NCI-H1105 (cell line): ENCODE measurements at places on chromosomes 6 and 20.

DNA sequence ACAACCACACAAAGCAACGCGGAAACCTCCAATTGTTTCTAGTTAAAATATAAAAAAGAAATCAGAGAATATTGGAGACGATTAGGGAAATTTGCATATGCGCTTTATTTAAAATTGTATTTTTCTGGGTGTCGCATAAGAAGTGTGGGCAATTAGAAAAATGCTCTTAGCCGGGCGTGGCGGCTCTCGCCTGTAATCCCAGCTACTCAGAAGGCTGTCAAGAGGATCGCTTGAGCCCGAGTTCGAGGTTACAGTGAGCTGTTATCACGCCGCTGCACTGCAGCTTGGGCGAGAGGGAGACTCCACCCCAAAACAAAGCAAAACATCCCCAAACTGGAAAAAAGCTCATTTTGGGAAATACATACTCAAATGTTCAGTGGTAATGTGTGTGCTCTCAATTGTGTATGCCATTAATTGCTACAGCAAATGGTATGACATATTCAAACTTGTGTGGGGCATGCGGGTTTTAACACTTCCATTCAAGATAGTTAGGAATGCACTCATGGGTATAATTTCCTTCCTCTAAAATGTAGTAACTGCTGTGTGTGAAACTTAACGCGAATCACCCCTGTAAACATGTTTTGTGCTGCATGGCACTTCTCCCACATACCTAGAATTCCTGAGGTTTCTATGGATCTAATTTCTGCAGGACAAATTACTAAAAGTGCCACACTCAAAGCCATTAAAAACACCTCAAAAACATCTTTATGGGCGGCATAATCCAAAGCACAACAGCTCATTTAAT, 54.7 kb upstream of the HFE start:
- no peak for DNase-seq

DNA sequence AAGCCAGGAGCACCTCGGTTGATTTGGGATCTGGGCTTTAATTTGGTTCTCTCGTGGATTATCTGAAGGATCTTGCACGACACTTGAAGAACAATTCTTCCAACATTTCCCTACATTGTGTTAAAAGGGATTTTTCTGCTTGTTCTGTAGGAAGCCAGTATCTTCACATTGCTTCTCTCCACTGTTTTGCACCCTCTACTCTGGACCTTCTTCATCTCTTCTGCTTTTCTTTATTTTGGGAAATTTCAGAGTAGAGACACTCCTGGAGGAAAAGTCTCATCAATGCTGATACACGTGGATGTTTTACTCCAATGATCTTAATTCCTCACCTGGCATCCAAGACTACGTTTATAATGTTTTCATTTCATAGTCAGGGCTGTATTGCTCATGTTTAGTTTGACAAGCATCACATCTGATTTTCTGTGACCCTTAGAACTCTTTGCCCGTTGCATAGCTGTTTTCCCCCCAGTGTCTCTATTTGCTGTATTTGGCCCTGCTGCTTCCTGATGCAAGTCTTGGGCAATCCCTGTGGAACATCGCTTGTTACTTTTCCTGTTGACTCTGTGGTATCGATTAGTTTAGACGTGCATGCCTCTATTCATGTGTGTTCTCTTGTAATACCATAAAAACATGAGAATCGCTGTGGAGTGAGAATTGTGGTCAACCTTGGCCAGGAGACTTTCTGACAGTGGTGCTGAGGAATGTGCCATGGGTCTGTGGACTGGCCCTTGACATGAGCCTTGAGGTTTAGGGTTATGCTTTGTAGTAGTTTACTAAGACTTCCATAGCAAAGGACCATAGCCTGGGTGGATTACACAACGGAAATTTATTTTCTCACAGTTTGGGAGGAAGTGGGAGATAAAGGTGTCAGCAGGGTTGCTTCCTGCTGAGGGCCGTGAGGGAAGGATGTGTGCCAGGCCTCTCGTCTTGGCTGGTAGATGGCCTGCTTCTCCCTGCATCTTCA, 12.5 kb downstream of the PLCB1 start:
- DNase-seq = no peak

DNA sequence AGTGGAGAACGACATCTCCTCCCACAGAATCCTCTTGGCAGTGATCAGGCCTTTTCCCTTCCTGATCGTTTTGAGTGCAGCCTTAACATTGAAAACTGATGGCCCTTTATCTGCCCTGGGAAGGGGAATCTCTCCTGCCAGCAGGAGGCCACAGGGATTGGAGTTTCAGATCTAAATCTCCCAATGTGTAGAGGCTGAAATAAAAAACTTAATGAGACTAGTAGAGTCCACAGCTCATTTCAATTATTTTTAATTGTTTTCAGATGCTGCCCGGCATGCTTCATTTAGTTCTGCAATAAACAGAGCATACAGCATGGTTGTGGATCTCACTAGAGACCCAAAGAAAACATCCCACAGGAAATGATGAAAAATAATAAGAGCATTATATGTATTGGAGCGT, 662.2 kb upstream of the HS3ST5 start:
- no peak for DNase-seq

DNA sequence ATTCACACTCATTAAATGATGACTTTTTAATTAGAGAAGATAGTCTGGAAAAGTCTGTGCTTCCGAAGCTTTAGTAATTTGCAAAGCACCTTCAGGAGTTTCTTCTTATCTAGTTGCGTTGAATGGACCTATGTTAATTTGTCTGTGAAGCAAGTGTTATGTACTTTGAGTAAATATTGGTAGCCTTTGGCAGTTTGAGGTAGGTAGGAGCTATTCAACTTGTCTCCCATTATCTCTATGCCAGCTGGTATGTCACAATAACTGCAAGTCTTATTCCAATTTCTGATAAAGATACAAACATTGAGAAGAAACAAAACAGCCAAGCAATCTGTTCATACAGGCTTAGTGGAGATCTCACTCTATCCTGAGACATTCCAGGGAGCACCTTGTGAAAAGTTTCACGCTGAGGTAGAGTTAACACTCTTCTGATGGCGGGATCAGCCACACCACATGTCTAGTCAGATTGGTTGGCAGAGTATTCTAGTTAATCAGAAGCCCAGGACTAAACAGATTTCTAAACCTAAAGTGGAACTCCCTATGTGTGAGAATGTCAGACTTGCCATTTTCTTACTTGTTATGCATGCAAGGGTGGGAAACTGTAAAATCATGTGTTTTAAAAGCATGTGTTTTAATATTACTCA, 219.8 kb upstream of the MANEA start:
- no peak for DNase-seq

DNA sequence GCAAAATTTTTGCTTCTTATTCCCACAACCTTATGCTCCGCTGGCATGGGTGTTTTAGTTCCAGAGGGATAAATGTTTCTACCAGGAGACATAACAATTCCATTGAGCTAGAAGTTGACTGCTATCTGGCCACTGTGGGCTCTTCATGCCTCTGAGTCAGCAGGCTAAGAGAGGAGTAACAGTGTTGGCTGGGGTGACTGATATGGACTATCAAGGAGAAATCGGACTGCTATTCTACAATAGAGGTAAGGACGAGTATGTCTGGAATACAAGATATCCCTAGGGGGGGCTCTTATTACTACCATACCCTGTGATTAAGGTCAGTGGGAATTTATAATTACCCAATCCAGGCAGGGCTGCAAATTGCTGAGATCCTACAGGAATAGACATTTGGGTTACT, 26.9 kb downstream of the FBXO30 start:
- no peak for DNase-seq

DNA sequence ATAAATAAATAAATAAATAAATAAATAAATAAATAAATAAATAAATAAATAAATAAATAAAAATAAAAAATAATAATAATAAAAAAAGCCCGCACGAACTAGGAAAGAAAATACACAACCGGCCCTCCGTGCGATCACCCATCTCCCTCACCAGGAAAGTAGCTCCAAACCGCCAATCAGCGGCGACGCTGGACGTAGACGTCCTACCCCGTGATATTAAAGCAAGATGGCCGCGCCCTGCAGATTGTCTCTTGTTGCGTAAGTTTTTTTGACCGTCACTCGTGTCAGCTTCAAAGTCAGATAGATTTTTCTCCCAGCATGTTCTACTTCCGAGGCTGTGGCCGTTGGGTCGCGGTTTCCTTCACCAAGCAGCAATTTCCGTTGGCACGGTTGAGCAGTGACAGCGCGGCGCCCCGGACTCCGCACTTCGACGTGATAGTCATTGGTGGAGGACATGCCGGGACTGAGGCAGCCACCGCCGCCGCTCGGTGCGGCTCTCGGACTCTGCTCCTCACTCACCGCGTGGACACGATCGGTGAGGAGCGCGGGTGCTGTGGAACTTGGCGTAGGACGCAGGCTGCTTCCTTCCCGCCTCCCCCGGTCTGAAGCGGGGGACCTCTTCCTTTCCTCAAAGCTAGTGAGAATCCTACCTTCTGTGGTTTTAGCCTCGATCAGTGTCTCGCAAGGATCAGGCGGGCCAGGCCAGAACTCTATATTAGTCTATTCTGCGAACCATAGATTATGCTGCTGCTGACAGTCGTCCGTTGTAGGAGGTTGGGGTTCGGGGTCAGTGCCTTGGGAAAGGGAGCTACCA, at the start of gene MTO1:
MTO1 (plus strand) TSS at position 201 of the 814 bp plus-strand sequence; CDS start at position 319, 118 bp downstream.
- DNase-seq = peak; percentile 84

- no peak for DNase-seq
Observed at GRCh38 chr6:149903938-149904611, 6.2 kb upstream of the RAET1E start.

GRCh38 chr6:131063028-131063763, at the start of gene EPB41L2:
EPB41L2 (minus strand) TSS chr6:131063245; CDS start chr6:130956485, 106,760 bp downstream.
- peak; percentile 42 for DNase-seq

GRCh38 chr6:155185544-155185943, 78.3 kb upstream of the CLDN20 start:
- DNase-seq = no peak

DNA sequence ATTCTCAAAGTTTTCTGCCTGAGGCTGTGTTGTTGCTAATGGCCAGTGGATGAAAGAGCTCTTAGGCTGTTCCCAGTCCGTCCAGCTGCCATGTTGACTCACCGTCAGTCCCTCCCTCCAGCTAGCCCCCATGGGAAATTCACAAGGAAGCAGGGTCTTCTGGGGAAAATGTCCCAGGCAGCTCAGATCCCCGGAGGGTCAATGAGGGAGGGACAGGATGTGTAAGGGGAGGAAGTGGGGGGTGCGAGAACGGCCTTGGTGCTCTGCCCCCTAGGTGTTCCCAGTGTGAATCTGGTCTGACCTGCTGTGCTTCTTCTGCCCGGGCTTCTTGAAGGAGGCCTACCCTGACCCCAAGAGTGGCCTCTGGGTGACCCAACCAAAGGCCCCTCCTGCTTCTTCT, 65.9 kb downstream of the CEBPB start:
- DNase-seq = no peak

- no peak for DNase-seq
Observed at GRCh38 chr20:13857961-13858360, 73.1 kb downstream of the NDUFAF5 start.

DNA sequence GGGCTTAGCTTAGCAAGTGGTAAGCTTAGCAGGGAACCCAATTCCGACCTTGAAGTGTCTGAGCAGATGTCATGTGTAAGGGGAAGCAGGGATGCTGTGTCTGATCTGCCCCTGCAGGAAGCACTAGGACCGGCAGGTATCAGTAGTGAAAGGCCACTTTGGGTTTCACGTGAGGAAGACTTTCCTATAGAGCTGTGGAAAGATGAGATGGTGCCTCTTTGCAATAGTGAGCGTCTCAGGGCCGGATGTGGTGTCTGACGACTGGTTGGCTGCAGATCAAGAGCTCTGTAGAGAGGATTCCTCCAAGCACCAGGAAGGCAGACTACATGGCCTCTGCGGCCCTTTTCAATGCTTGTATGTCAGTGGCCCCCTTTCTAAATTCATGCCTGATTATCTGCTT, 98.3 kb downstream of the TIAM2 start:
- DNase-seq = no peak

DNA sequence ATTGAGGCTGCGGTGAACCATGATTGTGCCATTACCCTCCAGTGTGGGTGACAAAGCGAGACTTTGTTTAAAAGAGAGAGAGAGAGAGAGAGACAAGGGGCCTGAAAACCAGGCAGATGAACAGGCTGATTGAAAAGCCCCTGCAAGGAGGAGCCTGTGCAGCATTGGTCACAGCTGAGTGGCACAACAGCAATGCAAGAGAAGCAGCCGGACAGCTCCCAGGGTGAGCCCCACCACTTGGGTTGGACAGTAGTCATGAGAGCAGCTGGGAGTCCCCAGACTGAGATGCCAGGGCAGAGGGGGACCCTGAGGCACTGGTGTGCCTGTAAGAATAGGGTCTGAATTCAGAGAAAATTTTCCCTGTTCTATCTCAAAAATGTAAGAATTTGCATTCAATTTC, 10.2 kb downstream of the DNPH1 start:
- DNase-seq = no peak

DNA sequence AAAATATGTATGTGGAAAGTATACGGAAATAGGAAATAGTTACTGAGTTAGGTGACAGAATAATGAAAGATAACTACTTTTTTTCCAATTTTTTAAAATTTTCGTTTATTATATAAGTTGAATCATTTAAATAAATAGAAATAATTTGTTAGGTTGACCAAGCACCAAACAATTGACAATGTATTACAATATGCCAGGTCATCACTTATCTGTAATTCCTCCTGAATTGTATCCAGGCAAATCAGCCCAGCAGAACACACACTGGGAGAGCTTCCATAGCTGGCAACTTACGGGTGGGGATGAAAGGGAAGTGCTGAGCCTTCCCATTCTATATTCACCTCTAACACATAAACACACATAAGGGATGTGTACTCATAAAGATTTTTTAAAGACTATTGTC, 40.7 kb downstream of the FAXC start:
- no peak for DNase-seq

- DNase-seq = no peak
Observed at GRCh38 chr6:45129051-45129450, 199.1 kb upstream of the RUNX2 start.

- no peak for DNase-seq
Observed at GRCh38 chr6:79783670-79784394, 152.7 kb downstream of the SH3BGRL2 start.

GRCh38 chr20:63298731-63299312, 5.8 kb downstream of the COL20A1 start:
- no peak for DNase-seq

GRCh38 chr6:167151648-167152047, 6.1 kb downstream of the GPR31 start:
- no peak for DNase-seq

GRCh38 chr6:147075381-147075780, 128.8 kb upstream of the STXBP5 start:
- DNase-seq = no peak

GRCh38 chr6:157906537-157907061, 75.1 kb upstream of the SYNJ2 start:
- no peak for DNase-seq

GRCh38 chr6:117265410-117266256, at the start of gene VGLL2:
VGLL2 (plus strand) TSS chr6:117265558; CDS start chr6:117265764, 206 bp downstream.
- peak; percentile 81 for DNase-seq
